Mesenteric fat pad (tissue), 1 donor: ENCODE measurements at places on chromosomes 11 and 22. TPM values are rescaled to one million over a fixed set of nuclear protein-coding genes. Genes with fewer than 3 reads are reported as not detected.

DNA sequence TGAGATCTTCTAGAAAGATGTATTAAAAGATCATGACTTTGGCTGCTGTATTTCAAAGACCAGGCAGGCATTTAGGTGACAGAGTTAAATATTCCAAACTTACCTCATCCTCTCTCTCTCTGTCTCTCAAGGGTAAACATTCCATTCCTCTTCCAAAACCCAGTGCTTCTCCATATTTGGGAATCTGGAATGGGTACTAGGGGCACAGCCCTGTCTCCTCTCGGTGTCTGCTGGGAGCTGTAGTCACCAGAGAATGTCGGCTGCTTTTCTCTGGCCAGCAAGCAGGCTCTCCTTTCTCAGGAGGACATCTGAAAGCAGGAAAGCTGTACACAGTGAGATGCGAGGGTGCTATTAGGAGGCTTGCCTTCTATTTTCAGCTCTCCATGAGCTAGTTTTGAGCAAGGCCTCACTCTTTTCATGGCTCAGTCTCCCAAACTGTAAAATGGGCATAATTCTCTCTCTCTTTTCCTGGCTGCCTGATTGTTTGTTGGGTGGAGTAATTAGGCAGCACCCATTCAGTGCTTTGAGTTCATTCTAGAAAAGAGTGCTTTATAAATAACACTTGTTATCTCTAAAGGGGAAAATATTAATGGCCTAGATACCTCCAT, 9.3 kb upstream of the PEX26 start:
- no peak for DNase-seq

DNA sequence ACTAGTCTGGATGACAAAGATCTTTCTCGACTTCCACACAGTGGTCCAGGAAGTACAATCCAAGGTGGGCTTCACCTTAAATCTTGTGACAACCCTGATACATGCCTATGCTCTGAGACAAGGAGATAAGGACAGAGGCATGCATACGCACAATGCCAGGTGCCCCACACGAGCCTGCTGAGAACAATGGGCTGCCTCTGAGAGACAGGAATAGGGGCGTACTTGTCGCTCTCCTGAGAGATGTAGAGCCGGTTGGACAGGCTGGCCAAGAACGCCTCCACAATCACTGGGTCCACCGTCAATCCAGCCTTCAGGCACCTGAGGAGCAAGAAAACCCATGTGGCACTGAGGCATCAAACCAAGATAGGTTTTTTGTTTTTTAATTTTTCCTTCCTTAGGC, 25.5 kb downstream of the SERPIND1 start:
- no peak for DNase-seq

GRCh38 chr11:11163236-11163635, 189.8 kb downstream of the CSNK2A3 start:
- no peak for DNase-seq

The BSCL2 gene
- 41.9 TPM for total RNA-seq

The GLYAT gene
- total RNA-seq = 6.4 TPM

GRCh38 chr22:50610581-50610980, 10.0 kb downstream of the MAPK8IP2 start:
- DNase-seq = peak; percentile 83

DNA sequence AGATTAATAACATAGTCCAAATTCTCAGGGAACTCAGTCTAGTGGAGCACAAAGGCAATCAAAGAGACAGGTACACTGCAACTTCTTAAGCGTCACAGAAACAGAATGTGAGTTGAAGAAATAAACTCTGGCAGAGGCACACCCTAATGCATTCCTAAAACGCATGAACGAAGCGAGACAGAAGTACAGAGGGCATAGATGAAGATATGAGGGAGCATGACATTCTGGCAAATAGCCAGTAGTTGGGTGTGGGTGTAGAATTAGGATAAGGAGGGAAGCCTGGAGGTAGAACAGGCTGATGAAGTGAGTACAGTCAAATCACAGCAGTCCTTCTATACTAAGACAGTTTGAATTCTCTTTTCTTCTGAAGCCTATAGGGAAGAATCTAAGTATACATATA, 838.7 kb upstream of the API5 start:
- no peak for DNase-seq

DNA sequence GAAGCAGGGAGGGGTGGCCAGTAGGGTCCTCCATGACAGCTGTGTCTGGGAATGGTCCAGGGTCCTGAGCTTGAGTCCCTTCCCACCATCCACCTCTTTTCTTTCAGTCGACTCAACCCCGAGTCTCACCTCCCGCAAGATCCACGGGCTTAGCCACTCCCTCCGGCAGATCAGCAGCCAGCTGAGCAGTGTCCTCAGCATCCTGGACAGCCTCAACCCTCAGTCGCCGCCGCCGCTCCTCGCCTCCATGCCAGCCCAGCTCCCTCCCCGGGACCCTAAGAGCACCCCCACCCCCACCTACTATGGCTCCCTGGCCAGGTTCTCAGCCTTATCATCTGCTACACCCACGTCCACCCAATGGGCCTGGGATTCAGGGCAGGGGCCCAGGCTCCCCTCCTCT, 81.9 kb downstream of the CEP164 start:
- DNase-seq = no peak

GRCh38 chr11:105204636-105205035, 65.1 kb upstream of the CARD18 start:
- no peak for DNase-seq

DNA sequence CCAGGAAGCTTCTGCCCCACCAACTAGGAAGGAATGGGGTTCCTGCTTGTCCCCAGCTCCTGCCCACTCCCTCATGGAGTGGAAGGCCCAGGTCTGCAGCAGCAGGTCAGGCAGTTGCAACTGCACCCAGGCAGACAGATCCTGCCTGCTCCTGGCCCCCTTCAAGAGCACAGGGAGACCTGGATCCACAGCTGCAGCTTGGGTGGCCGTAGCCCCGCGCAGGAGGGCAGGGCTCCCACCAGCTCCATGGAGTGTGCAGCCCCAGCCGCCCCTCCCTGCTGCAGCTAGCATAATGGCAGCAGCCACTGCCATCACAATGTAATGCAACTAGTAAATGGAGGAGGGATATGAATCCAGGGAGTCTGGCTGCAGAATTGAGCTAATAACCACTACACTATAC, 187.5 kb upstream of the PLET1 start:
- DNase-seq = no peak
